Stimulated activated CD4-positive, alpha-beta T cell treated with anti-CD3 and anti-CD28 coated beads, TNF-alpha, amount 100 ng/mL, for 1 hour (primary cell): ENCODE measurements at places on chromosomes 2 and 18.

DNA sequence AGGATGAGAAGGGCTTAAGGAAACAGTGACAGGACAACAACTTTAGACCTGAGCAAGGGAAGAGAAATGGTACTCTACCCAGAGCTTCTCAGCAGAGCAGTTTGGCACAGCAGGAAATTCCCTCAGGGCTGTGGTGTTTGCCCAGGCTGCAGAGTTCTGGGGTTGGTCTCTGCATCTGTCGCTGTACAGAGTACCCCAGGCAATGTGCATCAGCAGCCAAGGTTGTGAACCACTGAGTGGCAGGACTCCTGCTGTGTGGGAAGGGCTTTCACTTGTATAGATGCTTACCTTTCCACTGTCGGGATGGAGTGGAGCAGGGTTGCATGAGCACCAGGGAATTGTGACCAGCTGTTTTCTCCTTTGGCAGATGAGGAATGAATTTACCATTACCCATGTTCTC is 21.2 kb downstream of the STAMBP start:
- DNase-seq: no peak

GRCh38 chr18:31573051-31573450 is 18.6 kb upstream of the TTR start:
- DNase-seq: no peak

GRCh38 chr2:118983133-118983532 is 41.1 kb downstream of the MARCO start:
- DNase-seq: no peak

DNA sequence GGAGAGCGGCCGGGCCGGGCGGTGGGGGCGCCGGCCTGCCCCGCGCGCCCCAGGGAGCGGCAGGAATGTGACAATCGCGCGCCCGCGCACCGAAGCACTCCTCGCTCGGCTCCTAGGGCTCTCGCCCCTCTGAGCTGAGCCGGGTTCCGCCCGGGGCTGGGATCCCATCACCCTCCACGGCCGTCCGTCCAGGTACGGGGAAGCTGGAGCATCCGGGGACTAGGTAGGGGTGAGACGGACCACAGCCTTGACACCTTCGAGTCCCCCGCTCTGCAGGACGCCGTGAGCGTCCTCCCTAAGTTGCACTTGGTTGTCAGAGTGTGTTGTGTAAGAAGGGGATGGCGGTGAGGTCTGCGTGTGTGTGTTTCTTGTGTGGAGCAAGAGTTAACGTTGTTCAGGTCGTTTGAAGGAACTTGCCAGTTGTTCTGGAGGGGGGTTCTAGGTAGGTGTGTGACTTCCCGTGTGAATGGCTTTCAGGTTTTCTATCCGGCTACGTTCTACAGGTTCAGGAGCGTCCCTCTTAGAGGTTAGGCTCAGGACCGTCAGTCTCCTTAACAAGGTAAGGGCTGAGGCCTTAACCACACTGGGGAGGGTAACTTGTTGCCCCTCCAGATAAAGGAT is 393 bp downstream of the IL1R1 start:
- no peak for DNase-seq

DNA sequence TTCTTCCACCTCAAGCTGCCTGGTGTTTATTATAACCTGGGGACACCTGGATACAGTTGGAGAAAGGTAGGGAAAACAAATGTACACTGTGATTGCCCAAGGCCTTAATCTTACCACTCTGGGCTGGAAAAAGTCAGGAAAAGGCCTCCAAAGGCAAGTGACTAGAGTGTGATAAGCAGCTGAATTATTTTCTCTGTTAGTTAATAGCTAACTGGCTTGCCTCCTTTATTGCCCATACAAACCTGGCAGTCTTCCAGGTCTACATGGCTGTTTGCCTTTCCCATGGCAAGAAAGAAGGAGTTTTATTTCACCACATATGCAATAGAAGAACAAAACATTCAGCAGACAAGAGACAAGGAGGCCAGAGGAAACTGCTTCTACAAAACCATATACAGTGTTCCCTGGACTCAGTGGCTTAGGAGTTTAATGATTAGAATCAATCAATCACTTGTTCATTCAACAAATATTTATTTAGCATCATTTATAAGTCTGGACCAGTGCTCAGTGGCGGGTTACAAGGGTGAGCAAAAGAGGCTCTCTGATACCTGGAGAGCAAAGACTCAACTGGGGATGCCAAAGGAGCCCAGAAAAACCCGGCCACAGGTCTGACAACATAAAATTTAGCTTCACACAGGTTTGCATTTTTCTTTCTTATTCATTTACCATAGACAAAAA is 27.5 kb upstream of the SUCLG1 start:
- no peak for DNase-seq

GRCh38 chr2:190627448-190628412 is 21.2 kb upstream of the NAB1 start:
- DNase-seq: no peak

DNA sequence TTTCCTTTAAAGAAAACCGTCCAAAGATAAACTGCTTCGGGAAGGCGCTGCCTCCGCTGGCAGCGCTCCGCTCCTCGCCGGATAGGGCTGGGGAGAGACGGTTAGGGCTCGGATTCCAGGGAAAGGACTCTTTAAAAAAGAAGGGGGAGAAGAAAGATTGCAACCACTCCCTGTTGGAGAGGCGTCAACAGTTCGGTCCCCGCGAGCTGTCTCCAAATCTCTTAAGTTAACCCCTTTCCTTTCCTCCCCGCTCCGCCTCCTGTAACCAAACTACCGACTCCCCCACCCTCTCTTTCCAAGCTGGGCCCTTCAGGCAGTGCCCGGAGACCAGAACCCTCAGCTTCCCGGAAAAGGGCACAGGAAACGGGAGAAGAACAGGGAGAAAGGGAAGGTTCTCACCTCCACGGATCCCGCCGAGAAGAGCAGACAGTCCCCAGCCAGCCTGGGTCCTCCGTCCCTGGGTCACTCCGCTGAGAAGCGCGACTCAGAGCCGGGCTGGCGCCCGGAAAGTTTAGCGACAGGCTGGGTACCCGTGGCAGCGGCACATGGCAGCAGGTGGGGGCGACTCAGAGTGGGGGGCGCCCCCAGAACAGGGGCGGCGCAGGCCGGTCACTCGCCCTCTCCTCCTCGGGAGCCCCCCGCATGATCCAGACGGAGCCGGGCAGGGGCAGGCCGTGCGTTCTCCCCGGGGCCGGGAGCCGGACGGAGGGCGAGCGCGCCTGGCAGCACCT is 675 bp downstream of the FZD5 start:
- DNase-seq: no peak

- DNase-seq: no peak
These were observed 208.7 kb downstream of the LOXHD1 start for GRCh38 chr18:46448347-46448746.

DNA sequence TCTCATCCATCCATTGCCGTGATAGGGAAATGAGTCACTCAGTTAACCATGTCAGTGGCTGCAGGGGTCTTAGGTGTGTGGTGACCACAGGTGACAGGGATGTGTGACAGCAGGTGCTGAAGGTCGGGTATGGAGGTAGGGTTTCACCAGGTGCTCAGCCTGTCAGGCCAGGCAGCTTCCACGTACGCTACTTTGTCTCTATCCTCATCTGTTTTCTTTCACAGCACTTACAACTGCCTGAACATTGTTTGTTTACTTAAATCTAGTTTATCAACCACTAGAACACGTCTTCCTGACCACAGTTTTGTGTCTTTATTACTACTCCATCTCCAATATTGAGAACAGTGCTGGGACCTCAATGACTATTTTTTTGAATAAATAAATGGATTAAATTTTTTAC is 11.4 kb upstream of the UXS1 start:
- no peak for DNase-seq

DNA sequence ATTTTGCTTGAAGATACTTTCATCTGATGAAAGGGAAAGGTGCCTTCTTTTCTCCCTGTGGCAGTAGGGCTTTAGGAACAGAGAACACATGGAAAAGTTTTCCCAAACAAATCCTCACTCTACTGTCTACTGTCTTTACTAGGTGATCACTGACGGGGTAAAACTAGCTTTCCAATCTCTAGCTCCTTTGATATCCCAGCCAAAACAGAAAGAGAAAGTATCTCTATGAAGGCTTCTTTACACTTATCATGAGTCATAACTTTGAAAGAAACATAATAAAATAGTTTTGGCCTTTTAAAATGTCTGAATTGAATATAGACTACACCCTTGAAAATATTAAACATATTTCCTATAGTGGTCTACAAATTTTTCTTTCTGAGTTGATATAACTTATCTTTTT is 214.5 kb downstream of the DSEL start:
- DNase-seq: no peak

DNA sequence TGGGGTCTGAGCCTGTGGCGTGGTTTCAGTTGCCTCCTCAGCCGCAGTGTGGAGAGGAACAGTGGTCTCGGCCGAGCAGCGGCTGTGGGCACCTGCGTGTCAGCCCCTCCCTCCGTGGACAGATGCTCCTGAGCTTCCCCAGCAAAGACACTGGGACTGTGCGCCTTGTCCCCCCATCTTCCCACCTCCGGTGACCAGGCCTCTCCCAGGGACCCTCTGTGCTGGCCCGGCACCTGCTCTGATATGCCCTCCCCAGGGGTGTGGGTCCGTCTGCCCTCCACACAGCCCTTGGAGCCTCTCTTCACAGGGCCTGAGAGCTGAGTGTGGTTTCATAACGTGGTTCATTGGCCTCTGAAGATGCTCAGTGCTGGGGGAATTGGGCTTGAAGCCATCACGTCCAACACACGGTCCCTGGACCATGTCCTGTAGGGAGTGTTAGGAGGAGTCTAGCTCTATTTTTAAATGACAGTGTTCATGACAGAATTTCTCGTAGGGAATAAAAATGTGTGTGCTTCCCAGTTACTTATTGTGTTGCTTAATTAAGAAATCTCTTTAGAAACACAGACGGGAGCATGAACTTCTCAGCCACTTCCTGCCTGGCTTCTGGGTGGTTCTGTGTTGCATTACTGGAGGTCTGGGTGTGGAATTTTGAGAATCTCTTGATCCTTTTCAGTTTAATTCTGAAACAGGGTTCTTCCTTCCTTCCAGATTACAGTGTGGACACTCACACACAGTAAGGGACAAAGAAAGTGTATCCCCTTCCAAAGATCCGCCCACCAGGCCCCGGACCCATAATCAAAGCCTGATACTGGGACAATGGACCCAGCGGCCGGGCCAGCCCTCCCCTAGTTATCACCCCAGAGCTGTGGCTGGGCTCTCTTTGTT is 110.7 kb downstream of the NFATC1 start:
- DNase-seq: no peak

GRCh38 chr2:227324642-227324994 is 433 bp upstream of the MFF start:
- no peak for DNase-seq

GRCh38 chr18:69580107-69580506 is 179.4 kb downstream of the DOK6 start:
- no peak for DNase-seq

GRCh38 chr2:98356729-98357128 is 10.5 kb downstream of the CNGA3 start:
- DNase-seq: no peak

- no peak for DNase-seq
These were observed 385.5 kb downstream of the NR4A2 start for GRCh38 chr2:155947069-155947468.

GRCh38 chr2:24618144-24618543 is 127.1 kb downstream of the NCOA1 start:
- DNase-seq: no peak

GRCh38 chr2:96549967-96550786 is 13.6 kb downstream of the ARID5A start:
- DNase-seq: no peak

- no peak for DNase-seq
These were observed 7.2 kb downstream of the SMYD1 start for GRCh38 chr2:88074854-88075292.

- no peak for DNase-seq
These were observed 62.8 kb upstream of the DTNA start for GRCh38 chr18:34647251-34647650.

DNA sequence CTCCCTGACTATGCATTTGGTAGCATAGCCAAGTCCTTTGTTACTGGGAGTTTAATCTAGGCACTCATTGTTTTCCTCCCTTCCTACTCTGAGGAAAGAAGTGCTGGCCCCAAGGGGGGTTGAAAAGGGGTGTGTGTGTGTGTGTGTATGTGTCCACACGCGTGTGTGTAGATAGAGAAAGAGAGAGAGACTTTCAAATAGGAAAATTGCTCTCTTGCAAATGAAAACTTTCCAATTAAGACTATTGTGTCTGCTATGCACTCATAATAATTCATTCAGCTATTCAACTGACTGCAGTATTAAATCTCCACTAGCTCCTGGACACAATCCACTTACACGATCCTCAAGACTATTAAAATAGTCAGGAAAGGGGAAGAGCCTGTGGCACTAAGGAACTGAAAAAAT is 92.9 kb upstream of the CSRNP3 start:
- no peak for DNase-seq

GRCh38 chr18:61896757-61897156 is 4.0 kb upstream of the RNF152 start:
- DNase-seq: no peak

DNA sequence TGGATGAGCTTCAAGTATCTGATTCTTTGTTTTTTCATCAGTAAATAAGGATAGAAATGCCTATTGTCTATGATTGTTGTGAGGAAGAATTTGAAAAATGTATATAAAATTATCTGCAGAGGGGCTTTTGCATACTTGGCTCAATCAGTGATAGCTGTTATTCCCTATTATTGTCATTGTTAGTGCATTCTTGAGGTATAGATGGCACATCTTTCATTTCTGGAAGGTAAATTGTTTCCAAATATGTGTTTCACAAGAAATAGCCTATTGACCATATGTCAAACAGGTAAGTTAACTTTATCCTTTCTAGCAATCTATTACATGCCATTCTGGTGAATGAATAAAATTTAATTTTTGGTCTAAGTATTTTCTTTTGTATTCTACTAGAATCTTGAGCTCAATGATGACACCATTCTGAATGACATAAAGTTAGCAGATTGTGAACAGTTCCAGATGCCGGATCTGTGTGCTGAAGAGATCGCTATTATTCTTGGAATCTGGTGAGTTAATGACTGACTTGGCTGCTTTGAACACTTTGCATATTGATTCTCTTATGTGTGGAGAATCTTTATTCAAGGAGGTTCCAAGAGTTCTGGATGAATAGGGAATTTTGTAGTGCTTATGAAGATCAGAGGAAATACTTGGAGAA is 44.2 kb downstream of the TTC27 start:
- no peak for DNase-seq

DNA sequence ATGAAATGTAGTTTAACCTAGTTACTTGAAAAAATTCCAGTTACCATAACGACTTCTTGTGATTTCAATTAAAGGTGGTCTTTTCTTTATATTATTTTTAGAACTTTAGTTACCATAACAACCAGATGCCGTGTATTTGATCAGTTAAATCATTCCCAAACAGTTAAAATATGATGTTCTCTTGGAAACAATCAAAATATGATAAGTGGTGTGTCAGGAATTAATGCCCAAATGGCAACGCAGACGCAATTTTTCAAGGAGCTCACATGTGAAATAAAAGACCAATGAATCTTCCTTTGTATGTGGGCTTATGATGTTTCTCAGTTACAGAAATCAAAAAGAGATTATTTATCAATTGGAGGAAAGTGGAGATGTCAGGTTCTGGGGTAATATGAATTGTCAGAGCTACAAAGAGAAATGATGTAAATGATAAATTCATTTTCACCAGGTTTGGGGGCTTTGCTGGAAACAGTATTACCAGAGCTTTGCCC is 189.1 kb upstream of the PARD3B start:
- no peak for DNase-seq
